ENCODE measurements at places on chromosomes 16 and 17.

- peak; percentile 54 for DNase-seq
Measured at GRCh38 chr16:10242097-10242496, 59.9 kb upstream of the GRIN2A start.

DNA sequence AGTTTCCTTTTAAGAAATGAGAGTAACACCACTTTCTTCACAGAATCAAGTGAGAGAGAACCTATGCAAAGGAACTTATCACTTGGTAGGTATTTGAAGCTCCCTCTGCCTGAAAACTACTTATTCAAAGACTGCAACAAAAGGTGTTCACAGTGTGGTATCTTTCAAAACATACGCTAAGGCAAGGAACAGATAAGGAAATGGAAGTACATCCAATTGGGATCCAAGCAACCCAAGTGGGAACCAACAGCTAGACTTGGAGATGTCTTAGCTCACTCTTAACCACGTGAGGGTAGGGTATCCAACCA, 431 bp upstream of the PPM1E start:
- DNase-seq, result no peak

GRCh38 chr17:77119668-77120301, 21.0 kb upstream of the SEC14L1 start:
- no peak for DNase-seq

GRCh38 chr16:70157105-70157476, 16.5 kb upstream of the CLEC18C start:
- no peak for DNase-seq

DNA sequence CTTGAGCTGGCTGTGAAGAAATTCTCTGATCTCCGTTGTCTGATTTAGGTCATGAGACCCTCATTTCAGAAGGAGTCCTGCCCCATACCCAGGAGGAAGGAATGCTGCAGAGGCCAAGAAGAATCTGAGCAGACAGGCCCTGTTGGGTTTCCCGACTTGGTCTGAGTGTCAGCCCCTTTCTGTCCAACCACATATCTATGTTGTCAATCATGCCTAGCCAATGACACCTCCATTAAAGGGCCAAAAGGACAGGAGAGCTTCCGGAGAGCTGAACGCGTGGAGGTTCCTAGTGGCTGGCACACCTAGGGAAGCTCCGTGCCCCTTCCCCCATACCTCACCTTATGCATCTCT, 37.8 kb downstream of the PIMREG start:
- no peak for DNase-seq

- no peak for DNase-seq
Measured at GRCh38 chr16:74713325-74713724, 12.7 kb upstream of the MLKL start.

DNA sequence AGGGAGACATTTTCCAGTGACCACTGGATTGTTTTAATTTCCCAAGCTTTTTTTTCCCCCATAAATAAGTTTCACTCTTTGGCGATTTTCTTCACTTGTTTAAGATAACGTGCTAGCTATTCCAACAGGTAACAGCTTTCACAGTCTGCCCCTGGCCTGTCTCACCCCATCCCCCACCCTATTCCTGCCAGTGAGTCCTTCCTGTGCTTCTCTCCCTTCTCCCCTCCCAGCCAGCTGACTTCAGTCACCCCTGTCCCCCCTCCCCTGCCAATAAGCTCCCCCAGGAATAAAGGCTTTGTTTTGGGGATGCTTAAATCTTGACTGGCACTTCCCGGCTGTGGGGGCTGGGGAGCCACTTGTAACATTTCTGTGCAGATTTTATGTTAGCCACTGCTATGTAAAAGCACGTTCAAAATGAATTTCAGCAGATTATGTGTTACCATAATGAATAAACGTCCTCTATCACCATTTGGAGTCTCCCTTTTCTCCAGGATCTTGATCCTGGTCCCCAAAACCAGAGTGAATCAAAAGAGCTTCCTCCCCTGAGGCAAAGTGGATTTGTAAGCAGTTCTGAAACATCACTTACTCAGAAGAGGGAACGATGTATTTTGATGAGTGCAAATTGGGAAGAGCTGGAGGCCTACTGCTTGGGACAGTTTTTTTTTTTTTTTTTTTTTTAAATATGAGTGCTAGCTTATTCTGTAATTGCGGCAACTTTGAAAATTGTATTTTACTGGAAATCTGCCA, 58.2 kb downstream of the IGF2BP1 start:
- DNase-seq, result no peak

GRCh38 chr17:82397449-82398335, 20.5 kb upstream of the HEXD start:
- DNase-seq, result peak; percentile 34

GRCh38 chr16:57508035-57508425, 21.7 kb upstream of the DOK4 start:
- no peak for DNase-seq

GRCh38 chr17:67469208-67469980, 92.3 kb downstream of the PITPNC1 start:
- no peak for DNase-seq

GRCh38 chr17:79035686-79036085, 11.7 kb downstream of the C1QTNF1 start:
- DNase-seq, result no peak

- DNase-seq, result no peak
Measured at GRCh38 chr17:40524243-40524965, 23.0 kb upstream of the TNS4 start.

DNA sequence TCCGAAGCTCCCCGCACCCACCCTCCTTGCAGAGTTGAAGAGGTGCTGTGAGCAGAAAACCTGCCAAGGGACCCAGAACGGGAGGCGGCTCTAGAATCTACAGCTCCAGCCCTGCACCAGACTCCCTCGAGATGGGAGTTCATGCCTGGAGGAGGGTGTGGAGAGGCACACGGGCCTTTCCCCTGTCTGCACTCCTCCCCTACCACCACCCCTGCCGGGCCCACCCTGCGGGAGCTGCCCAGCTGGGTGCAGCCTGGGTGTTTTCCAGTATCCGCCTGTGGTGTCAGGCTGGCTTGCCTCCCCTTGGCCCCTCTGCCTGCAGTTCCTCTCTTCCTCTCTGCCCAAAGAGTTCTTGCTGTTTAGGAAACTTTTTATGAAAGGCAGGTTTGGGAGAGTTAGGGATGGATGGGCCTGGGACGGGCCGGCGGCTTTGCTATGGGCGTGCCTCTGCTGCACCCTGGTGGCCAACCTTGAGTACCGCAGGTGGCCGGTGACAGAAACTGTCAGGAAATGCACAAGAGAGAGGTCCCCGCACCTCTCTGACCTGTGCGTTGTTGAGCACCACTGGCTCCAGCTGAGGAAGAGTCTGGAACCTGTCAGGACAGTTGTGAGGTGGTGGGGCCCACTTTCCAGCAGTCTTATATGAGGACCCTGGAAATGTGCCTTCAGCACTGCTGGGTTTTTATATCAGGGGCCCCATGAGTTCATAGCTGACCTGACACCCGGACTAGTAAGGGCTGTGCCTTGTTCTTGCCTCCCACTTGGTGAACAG, 354.1 kb downstream of the SEC14L1 start:
- DNase-seq, result peak; percentile 56

- no peak for DNase-seq
Measured at GRCh38 chr17:43175213-43176118, 4.5 kb downstream of the NBR1 start.

DNA sequence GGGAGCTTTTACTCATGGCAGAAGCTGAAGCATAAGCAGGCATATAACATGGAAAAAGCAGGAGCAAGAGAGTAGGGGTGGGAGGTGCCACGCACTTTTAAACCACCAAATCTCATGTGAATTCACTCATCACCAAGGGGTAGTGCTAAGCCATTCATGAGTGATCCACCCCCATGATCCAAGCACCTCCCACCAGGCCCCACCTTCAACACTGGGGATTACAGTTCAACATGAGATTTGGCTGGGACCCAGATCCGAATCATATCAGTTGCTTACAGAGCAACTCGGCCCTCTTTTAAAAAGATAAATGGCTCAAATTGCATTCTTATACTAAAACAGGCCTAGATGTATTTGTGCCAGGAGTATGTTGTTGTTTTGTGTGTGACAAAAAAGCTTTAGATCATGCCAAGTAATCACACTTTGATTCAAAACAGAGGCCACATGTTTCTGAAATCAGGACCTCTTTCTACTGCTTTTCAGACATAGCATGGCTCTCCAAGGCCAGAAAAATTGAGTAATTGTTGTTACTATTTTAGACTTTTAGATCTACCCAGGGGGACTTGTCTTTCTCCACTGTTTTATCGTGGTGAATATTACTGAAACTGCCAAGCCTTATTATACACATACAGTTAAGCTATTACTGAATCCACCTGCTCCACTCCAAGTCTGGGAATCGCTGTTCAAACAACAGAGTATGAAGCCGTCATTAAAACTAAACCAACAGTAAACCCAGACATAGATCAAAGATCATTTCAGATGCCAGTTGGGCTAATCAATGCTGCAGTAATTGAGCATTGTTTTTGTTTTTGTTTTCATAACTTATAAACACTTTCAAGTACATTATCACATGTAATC, 163.3 kb downstream of the KCNJ2 start:
- no peak for DNase-seq

DNA sequence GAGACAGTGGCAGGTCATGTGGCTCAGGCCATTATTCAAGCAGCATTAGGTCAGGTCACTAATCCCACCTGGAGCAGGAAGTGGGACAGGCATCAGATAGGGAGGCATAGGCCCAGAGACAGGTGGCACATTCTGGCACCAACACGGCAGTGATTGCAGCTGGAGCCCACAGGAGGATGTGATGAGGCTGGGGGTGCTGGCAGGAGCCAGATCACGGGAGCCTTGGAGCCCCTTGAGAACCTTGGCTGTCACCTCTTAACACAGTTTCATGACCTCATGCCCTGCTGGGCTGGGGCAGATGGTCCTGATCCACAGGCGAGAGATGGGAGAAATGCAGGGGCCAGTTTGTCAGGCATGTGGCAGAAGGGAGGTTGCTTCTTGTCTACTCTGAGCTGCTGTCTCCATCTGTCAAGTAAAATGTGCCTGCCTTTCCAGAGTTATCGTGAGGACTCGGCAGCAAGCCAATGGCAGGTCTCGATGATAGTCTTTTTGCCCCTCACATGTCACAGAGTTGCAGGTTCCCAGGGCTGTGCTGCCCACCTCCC, 109.6 kb downstream of the CLEC16A start:
- DNase-seq, result peak; percentile 97

DNA sequence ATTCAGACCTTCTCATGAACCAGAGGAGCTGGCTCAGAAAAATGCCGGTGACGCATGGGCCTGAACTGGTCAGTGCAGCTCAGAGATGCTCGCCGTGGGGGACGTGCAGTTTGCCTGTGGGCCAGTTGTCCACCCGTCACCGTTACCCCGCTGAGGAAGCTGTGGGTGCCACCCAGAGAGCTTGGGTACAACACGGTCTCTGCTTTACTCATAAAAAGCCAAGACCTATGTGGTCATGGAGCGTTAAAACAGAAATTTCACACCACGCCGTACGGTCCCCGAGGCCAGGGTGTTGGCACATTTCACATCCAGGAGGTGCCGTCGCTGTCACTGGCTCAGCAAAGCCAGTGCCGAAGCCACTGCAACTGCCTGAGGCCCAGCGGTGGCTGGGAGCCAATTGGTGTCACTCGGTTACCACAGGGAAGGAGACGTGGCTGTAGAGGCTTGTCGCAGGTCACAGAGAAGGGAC, 120.9 kb downstream of the METRNL start:
- no peak for DNase-seq

- no peak for DNase-seq
Measured at GRCh38 chr17:68540981-68541380, 28.8 kb downstream of the PRKAR1A start.

DNA sequence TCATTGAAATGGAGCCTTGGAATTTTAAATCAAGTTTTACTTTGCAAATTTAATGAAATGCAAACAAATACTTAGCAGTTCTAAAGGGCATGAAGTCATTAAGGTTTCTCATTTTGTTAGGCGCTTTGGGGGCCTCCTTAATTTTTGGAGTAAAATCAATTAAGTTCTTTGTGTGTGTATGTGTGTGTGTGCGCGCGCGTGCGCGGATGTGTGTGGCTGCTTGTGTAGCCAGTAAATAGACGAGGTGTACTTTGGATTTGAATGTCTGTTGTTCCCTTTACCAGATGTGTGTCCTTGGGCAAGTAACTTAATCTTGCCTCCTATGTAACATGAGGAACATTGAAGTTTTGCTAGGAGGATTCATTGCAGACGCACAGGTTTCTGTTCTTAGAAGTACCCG, 1051.4 kb upstream of the EEF2KMT start:
- no peak for DNase-seq

- DNase-seq, result no peak
Measured at GRCh38 chr16:28984619-28985135, at the start of gene LAT. LAT (plus strand) TSS chr16:28985052; CDS start chr16:28985418, 366 bp downstream.

GRCh38 chr17:82243648-82244412, 15.0 kb downstream of the SLC16A3 start:
- no peak for DNase-seq

- DNase-seq, result no peak
Measured at GRCh38 chr16:65453646-65454045, 331.8 kb upstream of the CDH11 start.

GRCh38 chr17:42436391-42436790, 13.3 kb upstream of the CAVIN1 start:
- DNase-seq, result peak; percentile 48

DNA sequence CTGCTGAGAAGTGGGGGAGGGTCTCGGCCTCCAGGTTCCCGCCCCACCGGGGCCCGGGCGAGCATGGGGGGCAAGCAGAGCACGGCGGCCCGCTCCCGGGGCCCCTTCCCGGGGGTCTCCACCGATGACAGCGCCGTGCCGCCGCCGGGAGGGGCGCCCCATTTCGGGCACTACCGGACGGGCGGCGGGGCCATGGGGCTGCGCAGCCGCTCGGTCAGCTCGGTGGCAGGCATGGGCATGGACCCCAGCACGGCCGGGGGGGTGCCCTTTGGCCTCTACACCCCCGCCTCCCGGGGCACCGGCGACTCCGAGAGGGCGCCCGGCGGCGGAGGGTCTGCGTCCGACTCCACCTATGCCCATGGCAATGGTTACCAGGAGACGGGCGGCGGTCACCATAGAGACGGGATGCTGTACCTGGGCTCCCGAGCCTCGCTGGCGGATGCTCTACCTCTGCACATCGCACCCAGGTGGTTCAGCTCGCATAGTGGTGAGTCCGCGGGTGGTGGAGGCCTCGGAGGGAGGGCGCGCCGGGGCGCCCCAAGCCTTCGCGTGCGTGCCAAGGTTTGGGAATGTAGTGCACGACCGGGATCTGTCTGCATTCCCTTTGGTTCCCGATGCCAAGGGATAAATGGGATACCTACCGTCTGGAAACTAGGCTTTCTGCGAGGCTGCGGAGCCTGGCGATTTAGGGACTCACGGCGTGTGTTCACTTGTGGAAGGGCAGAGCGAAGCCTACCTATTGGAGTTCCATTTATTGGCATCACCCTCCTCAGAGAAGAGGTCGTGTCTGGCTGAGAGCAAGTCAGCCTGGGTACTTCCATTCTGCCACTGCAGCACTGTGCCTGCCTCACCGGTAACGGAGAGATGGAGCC, 1.0 kb downstream of the ZNRF1 start:
- peak; percentile 61 for DNase-seq

GRCh38 chr16:73152386-73153125, 104.6 kb upstream of the ZFHX3 start:
- no peak for DNase-seq

- DNase-seq, result no peak
Measured at GRCh38 chr17:77690271-77691161, 268.0 kb upstream of the TNRC6C start.

- no peak for DNase-seq
Measured at GRCh38 chr17:72656130-72656763, 436.2 kb downstream of the SLC39A11 start.

- no peak for DNase-seq
Measured at GRCh38 chr16:66926961-66927436, 1.7 kb upstream of the RRAD start.
